ENCODE measurements at places on chromosomes 2 and 18.
A peak's percentile ranks its signal among the peaks of the same experiment; 100 is the strongest.

DNA sequence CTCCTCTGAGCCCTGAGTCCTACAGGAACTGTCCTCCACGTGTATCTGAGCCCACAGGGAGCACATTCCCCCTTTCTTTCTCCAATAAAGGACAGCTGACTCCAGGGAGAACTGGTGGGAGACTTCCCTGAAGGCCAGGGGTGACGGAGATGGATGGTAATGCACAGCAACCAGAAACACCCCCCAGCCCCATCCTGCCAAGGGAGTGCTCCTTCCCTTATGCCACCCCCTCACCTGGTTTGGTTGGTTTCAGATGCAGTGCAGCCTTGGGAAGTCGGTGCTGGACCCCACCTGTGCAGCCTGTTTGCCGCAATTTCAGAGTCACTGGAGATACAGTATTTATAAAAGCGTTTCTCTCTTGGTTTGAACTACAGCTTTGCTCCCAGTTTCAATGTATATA, 24.0 kb downstream of the GPR55 start:
- no peak for DNase-seq

DNA sequence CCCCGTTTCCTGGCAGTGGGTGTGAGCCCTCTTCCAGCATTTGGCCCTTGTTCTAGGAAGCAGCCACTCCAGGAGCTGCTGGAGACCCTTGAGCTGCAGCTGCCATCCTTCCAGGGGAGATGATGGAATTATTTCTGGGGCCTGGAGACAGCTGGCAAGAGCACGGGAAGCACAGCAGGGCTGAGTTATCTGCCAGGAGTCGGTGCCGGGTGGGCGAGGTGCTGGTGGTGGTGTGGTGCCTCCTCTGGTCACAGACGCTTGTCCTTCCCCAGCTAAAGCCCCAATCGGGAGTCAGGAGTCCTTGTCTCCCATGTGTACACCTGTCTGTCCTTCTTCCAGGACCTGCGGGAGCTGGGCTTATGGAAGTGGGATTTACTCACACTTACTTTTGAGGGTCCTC, 36.0 kb downstream of the DPYSL5 start:
- no peak for DNase-seq

GRCh38 chr2:181095486-181095885, 115.1 kb downstream of the UBE2E3 start:
- DNase-seq = no peak

DNA sequence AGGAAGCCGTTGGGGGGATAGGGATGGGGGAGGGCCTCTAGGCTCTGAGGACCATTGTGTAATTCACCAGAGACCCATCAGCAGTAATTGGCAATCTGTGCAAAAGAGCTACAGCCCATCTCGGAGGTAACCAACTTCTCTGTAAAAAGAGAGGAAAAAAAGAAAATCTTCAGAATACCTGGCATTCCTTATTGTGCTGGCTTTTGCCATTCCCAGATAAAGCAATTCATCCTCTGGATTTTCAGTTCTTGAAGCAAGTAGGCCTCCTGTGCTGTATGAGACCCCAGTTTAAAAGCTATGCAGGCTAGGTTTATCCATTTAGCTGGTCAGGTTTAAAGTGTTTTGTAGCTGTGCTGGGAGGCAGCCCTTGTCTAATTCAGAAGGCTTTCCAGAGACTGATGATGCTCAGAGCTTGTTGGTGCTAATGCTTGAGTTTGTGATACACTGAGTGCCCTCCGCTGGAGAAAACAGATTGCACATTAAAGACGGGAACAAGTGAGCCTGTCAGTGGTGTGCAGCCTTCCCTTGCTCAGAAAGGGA, at the start of gene LRRTM4:
Gene LRRTM4, minus strand, starts transcription at position 446 of the 540 bp plus-strand sequence.
- peak; percentile 54 for DNase-seq

DNA sequence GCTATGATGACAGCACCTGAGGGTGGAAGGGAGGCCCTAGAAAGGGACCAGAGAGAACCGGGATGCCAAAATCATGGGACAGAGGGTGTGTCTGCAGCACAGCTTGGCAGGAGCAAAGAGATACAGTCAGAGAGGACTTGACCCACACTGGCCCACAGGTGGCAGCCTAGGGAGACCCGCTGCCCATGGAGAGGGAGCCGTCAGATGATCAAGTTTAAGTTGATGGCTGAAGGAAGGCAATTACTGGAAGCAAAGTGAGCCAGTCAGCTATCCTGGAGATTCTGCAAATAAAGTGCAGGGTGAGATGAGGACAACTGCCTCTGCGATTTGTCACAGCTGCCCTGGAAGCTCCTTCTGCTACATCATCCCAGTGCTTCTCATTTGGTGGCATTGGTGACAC, 74.0 kb downstream of the CMPK2 start:
- no peak for DNase-seq
